ENCODE measurements at places on chromosomes 4 and X.

GRCh38 chr4:146299607-146300006 is 85.3 kb downstream of the REELD1 start:
- DNase-seq, result no peak

DNA sequence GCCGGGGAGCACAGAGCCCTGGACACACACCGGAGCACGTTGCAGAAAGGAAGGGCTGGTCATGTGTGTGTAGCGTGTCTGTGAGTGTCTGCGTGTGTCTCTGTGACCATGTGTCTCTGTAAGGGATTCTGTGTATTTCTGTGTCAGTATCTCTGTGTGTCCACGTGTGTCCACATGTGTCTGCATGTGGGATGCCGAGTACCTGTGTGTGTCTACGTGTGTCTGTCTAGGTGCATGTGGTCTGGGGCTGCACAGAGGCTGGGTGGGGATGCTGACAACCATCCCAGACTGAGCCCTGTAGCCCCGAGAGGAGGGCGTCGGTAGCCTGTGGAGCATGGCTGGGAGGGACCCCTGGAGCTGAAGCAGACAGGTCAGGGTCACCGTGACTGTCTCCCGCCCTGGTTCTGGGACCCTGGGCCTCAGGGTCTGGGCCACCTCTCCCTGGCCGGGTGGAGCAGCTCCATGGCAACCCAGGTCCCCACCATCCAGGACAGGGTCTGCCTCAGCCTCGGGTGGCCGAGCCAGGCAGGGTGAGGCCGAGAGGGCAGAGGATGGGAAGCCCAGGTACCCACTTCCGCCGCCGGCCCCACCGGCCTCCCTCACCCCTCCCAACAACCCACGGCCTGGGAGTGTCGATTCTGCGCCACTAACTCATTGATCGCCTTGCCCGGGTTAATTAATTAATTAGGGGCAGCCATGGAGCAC is 122.7 kb downstream of the FAM53A start:
- DNase-seq, result no peak

DNA sequence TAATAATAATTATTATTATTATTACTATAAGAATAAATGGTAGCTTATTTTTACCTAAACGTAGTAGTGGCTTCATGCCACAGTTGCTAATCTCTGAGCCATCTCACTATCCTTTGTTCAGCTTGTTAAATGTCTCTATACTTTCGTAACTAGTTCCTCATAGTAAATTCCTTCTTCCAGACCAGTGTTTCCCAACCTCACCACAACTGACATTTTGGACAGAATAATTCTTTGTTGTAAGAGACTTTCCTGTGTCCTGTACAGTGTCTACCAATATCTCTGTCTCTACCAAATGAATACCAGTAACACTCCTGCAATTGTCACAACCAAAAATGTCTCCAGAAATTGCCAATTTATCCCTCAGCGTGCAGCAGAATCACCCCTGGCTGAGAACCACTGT is 1040.9 kb downstream of the DMD start:
- DNase-seq, result no peak

GRCh38 chrX:9493936-9494335 is 29.1 kb downstream of the TBL1X start:
- DNase-seq, result no peak

DNA sequence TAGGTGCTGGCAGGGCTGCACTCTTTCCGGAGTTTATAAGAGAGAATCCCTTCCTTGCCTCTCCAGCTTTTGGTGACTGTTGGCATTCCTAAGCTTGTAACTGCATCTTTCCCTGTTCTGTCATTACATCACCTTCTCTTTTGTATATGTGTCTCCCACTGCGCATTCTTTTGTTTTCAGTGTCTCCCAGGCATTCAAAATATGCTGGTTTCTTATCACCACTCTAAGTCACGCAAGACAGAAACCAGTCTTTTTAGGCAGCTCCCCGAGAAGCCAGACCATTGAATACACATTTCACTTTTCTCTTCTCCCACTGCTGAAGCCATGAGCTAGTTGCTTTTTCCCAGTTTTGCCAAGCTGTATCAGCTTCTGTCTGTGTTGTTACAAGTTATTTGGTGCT is 71.0 kb downstream of the LAS1L start:
- no peak for DNase-seq

DNA sequence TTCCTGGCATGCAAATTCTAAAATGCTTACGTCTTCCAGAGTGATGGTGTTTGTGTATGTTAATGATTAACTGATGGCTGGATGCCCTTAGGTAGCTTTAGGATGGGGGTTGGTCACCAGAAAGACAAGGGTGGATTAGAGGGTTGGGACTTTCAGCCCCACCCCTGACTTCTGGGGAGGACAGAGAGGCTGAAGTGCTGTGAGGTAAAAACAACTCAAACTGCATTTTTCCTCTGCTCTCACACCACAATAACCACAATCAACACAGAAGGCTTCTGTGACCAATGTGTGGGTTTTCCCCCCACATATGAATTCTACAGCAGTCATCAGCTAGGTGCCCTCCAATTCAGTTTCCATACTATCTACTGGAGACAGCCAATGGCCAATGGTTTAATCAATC is 18.7 kb upstream of the DDIT4L start:
- no peak for DNase-seq

GRCh38 chr4:54322818-54323417 is 93.8 kb downstream of the PDGFRA start:
- peak; percentile 73 for DNase-seq

DNA sequence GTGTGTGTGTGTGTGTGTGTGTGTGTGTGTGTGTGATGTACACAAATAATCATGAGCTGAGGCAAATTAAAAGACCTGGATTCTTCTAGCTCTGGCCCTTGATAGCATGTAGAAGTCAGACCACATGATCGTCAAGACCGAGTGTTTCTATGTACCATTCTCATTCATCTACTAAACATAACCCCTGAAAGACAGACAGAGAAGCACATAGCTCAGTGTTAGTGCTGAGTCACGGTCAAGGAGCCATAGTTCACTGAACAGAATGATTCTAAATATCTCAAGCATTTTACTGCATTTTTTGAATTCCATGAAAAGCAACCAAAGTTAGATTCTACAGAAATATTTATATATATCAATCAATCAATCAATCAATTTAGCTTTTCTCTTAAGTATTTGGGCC is 412.3 kb upstream of the CXorf51A start:
- DNase-seq, result no peak
